Effector memory CD4-positive, alpha-beta T cell (primary cell): ENCODE measurements at places on chromosomes 3 and 15.

- DNase-seq, result no peak
These were observed 6.2 kb downstream of the TMEM40 start for GRCh38 chr3:12752809-12753208.

- no peak for DNase-seq
These were observed 122.2 kb upstream of the CHRM5 start for GRCh38 chr15:33846142-33846541.

- DNase-seq, result no peak
These were observed 835.9 kb upstream of the GRM7 start for GRCh38 chr3:6025032-6025431.

DNA sequence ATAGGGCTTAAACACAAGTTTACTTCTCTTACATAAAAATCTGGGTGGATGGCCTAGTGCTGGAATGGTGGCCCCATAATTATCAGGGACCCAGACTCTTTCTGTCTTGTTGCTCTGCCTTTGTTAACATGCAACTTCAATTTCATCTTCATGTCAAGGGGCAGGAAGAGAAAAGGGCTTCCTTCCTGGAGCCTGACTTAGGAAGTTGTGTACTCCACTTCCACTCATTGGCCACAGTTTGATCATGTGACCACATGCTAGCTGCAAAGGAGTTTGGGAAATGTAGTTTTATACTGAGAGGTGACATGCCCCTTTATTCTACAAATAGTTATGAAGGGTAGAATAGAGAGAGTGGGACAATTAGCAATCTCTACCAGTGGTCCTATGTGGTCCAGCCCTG lies 39.3 kb downstream of the RHCG start:
- DNase-seq, result no peak

GRCh38 chr15:55590788-55591187 lies 2.6 kb upstream of the PYGO1 start:
- no peak for DNase-seq

- DNase-seq, result no peak
These were observed 421.2 kb upstream of the LMCD1 start for GRCh38 chr3:8080464-8080863.

- no peak for DNase-seq
These were observed 273.1 kb downstream of the FOXP1 start for GRCh38 chr3:71310359-71310979.
